ENCODE measurements at places on chromosomes 4 and X.

DNA sequence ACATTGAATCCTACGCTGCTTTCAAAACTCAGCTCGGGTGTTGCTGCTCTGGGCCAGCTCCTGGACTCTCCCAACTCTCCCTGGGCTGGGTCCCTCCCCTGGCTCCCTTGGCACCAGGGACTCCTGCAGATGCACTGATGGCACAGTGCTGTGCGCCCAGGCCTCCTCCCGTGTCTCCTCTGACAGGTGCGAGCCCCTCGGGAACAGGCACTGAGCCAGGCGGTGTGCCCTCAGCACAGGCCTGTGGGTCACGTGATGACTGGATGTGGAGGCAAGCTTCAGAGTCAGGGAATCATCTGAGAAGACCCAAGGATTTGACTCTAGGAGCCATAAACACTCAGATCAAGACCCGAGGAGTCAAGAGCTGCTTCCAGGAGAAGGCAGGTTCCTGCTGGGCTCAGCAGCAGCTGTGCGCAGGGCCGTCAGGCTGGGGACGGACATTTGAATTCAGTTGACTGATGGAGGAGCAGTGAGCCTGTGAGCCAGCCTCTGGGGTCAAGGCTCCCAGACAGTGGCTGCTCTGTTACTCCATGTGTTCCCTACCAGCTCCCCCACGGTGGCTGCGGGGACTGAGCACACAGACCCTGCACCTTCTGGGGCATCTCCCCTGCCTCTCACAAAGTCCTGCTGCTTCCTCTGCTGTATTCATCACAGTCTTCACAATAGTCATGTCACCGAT lies 33.0 kb downstream of the NAT8L start:
- no peak for DNase-seq

DNA sequence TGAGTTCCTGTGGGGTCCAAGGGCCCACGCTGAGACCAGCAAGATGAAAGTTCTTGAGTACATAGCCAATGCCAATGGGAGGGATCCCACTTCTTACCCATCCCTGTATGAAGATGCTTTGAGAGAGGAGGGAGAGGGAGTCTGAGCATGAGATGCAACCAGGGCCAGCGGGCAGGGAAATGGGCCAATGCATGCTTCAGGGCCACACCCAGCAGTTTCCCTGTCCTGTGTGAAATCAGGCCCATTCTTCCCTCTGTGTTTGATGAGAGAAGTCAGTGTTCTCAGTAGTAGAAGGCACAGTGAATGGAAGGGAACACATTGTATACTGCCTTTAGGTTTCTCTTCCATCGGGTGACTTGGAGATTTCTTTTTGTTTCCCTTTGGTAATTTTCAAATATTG lies 4.8 kb downstream of the MAGEA11 start:
- DNase-seq: no peak

DNA sequence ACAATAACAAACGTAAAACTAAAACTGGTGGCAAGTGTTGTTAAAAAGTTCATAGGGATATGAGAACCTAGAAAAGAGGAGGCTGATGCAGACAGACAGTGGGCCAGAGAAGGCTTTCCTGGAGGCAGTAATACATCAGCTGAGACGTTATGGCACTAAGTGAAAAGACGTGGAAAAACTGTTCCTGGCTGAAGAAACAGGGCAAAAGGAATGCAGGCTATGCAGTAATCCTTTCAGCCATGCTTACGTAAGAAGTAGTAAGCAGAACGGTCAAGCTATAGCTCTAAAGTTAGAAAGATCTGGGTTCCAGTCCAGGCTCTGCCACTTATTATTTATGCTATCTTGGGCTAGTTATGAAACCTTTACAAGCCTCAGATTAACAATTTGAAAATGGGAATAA lies 6.4 kb downstream of the LAMTOR3 start:
- DNase-seq: no peak

GRCh38 chrX:135437867-135438733 lies 16.4 kb downstream of the SMIM10L2A start:
- DNase-seq: no peak

DNA sequence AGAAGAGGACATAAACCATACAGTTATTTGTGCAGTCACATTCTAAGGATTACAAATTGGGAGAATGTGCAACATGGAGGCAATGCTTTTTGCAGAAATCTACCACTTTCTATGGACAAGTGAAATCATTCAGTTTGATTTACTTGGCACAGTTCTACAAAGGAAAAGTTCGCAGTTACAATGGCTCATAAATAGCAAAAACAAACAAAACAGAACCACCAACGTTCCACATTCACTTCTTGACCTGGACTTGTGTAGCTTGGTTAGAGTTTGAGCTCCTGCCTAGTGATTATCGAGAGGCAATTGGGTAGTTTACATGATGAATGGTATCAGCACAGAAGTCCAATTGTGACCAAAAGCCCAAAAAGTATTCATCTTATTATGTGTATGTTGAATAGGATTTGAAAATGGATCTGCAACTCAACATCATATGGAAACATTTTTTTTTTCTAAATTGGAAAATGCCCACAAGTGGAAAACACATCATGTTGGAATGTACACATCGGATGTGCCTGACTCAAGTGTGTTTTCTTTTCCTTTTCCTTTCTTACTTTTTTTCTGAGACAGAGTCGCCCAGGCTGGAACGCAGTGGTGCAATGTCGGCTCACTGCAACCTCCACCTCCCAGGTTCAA lies 123.8 kb downstream of the LUZP4 start:
- no peak for DNase-seq

- DNase-seq: no peak
Observed at GRCh38 chr4:97646997-97647396, 496.3 kb downstream of the STPG2 start.

GRCh38 chr4:101227715-101228114 lies 119.6 kb downstream of the PPP3CA start:
- no peak for DNase-seq

- no peak for DNase-seq
Observed at GRCh38 chr4:54588404-54588803, 69.4 kb upstream of the KIT start.

GRCh38 chr4:170271723-170272122 lies 182.0 kb upstream of the AADAT start:
- DNase-seq: no peak

- DNase-seq: no peak
Observed at GRCh38 chrX:2395261-2395992, 105.3 kb downstream of the DHRSX start.

- DNase-seq: no peak
Observed at GRCh38 chrX:50125480-50125879, 75.3 kb downstream of the AKAP4 start.

DNA sequence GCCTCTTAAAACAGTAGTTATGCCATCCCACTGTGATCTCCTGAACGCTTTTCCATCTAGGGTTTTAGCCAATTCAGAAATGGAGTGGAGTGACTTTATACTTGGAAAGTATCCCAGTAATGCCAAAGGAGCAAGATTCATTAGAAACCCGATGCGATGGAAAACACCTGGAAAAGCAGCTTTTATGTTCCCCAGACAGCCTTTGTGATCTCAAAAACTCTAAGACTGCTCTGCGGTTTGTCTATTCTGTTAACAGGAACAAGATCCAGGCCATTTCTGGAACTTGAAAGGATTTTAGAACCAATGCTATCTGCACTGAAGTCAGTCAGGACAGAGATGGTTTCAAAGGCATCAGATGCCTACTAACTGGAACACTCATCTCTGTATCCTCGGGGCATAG lies 145.1 kb downstream of the APBB2 start:
- no peak for DNase-seq
